Muscle of back (tissue), 13 donors: ENCODE measurements at places on chromosomes 16 and 17. TPM values are rescaled to one million over a fixed set of nuclear protein-coding genes. Genes with fewer than 3 reads are reported as not detected.

DNA sequence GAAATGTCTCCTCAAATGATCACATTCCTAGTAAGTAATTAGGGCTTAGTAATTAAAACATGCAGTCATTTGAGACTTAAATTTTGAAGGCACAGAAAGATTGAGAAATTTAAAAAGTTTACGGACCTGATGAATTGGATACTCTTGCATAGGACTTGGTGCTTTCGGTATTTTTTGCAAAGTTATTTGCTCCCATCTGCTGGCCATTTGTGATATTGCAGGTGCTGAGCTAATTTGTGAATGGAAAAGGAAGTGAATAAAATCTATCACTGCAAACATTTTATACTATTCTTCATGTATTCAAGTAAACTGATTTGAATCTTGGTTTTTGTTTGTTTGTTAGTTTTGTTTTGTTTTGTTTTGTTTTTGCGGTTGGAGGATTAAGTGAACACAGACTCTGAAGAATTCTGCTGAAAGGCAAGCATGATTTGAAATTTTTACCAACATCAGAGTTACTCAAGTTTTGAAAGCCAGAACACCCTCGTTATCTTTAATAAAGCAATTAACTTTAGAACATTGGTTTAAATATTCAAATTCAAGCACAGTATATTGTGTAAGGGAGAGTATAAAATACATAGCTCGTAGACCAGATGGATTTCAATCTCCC, 689.5 kb upstream of the RBFOX1 start:
- DNase-seq, result peak; percentile 63

DNA sequence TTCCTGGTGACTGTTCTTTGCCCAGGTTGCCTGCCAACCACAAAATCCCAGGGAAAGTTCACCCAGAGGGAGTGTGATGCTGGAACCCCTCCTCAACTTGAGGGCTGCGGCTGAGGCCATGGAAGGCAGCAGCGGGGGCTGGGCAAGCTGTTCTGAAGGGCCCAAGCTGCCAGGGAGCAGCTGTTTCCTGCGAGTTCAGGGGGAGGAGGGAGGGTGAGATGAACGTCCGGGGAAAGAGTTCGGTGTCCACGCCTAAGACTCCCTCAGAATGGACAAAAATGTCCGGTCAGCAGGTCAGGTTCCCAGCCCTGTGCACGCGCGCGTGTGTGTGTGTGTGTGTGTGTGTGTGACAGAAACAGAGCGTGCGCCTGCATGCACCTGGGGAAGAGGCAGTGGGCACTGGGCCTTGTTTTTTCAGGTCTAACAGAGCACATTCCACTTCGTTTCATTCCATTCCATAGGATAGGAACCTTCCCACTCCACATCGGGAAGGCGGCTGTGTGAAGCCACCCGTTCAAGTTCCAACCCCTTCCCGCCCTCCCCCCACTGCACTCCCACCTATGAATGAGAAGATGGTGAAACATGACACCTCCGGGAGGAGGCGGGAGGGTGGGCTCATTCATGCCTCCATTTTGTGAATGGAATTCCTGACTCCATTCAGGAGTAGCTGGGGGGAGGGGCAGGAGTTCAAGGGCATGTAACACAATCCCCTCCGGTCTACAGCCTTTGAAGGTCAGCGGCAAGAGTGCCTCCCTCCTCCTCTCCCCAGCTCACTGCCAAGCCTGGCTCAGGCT, 15.7 kb downstream of the ETV4 start:
- DNase-seq, result peak; percentile 96

GRCh38 chr16:49617016-49617629, 238.8 kb downstream of the ZNF423 start:
- no peak for DNase-seq

DNA sequence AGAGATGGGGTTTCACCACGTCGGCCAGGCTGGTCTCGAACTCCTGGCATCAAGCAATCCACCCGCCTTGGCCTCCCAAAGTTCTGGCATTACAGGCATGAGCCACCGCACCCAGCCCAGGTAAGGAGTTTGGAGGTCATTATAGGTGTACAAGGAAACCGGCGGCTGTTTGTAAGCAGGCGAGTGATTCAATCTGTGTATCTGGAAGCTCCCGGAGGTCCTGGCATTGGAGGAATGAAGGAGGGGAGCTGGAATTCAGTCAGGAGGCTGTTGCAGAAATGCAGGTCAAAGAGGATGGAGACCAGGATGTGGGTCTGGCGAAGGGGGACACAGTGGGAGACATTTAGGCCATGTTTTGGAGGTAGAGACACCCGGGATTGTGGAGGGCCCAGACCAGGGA, 18.8 kb downstream of the CDC42EP4 start:
- no peak for DNase-seq

DNA sequence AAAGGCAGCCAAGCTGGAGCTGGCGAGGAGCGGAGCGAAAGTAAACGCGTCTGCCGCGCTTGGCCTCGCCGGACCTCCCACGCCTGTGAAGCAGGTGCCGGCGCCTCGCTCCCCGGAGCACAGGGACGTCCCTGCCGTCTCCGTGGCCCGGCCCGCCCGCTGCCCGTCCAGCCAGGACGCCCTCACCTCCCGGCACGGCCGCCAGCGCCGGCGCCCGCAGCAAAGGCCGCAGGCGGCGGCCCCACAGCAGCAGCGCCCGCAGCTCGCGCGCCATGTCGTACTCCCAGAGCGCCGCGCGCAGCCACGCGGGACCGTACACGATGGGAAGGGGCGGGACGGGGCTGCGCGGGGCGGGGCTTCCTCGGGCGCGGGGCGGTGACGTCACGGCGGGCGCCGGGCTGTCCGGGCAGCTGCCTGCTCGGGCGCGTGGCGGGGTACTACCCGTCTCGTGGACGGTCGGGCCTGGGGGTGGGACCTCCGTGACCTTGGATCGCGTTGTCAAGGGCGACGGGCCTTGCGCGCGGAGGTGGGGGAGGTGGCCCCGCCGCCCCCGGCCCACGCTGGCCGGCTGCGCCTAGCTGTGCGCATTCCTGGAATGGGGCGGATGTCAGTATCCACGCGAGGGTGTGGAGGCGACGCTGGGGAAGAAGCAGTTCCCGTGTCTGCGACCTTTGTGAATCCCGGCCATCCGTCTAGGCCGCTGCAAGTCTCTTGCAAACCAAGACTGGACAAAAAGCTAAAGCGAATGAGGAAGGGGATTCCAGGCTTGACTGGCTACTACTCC, at the start of gene TRAP1:
Gene TRAP1, minus strand, starts transcription at position 290 of the 784 bp plus-strand sequence. Its CDS starts 16 bp downstream, at position 274.
- peak; percentile 76 for DNase-seq

DNA sequence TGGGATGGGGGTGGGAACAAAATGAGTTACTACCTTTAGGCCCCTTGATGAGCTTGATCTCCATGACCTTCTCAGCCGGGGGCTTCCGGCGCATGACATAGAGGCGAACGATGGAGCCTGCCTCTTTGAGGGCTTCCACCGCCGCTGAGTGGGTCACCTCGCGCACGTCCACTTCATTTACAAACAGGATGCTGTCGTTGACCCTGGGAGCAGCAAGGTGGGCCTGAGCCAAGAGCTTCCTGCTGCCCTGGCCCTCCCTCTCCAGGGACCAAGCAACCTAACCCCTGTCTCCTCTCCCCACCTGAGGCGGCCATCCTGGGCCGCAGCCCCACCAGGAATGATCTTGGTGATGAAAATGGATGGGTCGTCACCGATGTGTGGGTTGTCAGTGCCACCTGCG, 16.2 kb downstream of the DLG4 start:
- no peak for DNase-seq

DNA sequence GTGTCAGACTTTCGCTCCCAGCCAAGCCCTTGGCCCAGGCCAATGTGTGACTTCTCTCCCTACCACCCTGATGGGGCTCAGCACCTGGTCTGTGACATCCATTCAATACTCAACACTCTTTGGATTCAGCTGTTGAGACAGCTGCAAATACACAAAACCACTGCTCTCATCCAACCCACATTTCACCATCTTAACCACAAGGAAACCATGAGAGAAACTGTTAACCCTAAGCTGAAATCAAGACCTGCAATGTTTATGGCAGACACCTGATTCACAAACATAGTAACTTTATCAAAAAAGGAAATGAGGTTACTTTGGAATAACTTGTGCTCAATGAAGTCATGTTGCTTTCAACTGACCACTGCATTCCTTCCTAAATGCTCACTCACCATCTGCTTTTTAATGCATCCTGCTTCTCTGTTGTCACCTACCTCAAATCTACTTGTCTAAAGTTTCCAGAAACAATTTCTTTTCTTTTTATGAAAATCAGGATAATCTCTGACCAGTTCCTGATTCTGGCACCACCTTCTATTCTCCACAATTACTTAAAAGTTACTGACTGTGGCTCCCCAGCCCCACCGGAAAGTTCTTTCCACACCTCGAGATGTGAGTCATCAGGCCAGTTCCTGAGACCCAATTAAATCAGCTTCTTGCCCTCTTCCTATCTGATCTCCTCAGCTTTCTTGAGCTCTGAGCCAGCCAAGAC, 88.2 kb downstream of the NOG start:
- no peak for DNase-seq

DNA sequence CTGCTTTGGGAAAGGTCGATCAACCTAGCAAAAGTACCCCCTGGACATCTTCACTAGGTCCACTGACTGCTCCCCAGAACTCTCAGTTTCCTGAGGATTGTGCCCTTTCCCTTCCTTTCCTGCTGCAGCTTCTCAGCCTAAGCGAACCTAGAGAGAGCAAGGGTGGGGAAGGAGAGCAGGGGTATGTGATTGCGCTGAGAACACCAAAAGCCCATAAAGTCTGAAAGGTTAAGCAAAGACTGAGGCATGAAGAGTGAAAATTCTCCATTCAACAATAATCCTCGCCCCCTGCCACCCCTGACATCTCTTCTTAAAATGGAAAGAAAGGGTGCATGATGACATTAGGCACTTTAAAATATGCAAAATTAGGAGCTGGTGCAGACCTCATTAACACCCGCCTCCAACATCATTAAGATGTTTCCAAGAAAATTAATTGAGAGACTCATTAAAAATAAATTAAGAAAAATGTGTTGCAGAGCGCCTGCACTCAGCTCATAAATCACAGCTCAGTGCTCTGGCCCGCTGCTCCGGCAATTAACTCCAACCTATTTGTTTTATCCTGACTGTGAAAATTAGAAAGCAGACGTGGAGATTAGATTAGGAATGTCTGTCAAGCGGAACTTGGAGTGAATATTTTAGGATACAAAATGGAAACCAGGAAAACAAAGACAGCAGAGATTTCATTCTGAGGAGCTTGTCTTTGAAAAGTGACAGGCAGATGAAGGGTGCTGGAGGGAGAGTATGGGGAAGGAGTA, 49.1 kb upstream of the PMFBP1 start:
- no peak for DNase-seq

DNA sequence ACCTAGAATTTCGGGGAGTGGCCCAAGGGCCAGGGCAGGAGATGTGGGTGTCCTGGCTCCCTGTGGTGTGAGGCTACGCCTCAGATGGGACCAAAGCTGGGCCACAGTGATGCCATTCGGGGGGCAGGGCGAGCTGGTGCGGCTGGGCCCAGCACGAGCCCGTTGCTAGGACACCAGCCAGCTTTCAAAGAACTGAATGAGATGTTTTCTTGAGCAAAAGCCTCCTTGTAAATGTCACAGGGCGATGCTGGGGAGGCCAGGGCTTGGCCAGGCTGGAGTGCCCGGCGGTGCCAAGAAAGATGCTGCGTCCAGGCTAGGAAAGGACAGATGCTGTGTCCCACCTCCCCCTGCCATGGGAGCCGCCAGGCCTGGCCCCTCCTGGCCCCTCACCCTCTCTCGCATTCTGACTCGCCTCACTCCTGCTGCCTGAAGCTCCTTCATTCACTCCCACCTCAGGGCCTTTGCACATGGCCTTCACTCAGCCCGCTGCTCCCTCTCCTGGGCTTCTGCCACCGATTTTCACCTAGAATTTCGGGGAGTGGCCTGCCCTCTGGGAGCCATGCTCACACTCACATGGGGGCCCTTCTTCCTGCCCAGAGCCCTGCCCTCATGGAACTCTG, 39.1 kb downstream of the CPNE2 start:
- DNase-seq, result no peak

DNA sequence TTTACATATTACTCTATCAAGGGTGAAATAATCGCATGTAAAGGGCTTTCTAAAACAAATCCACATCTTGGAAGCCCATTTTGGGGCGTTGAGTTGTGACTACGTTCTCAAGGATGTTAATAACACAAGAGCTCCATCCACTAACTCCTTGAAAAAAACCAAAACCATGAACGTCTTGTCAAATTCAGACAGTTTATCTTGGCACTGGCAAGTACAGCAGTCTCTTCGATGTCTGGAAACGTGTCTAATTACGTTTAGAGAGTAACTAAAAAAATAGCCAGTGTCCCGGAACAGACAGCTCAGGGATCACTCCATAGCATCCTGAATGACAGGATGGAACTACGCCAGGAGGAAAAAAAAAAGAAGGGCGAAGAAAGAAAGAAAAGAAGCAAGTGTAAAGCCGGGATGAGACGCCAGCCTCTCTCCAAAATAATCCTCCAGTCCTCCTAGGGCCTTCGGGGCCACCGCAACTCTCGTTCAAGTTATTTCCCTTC, 954 bp downstream of the MYO1D start:
- no peak for DNase-seq

- DNase-seq, result peak; percentile 75
These were observed 81.0 kb downstream of the TMEM100 start for GRCh38 chr17:55641676-55642081.

DNA sequence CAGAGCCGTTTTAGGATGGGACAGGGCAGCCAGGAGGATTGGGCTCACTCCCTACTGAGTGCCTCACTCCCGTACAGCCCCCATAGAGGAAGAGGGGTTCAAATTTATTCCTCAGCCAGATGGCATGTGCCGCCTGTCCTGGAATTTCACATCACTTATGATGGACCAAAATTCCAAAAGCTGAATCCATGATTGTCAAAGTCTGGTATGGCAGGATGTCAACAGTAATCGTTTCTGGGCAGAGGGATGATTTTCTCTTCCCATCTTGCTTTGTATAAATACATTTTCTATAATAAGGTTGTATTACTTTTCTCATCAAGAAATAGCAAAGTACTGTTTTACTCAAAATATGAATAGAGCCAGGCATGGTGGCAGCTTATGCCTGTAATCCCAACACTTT, 38.7 kb upstream of the STH start:
- no peak for DNase-seq

GRCh38 chr16:24118126-24118821, 137.9 kb upstream of the CACNG3 start:
- DNase-seq, result no peak

GRCh38 chr17:74530831-74531150, 484 bp downstream of the CD300LB start:
- DNase-seq, result no peak

DNA sequence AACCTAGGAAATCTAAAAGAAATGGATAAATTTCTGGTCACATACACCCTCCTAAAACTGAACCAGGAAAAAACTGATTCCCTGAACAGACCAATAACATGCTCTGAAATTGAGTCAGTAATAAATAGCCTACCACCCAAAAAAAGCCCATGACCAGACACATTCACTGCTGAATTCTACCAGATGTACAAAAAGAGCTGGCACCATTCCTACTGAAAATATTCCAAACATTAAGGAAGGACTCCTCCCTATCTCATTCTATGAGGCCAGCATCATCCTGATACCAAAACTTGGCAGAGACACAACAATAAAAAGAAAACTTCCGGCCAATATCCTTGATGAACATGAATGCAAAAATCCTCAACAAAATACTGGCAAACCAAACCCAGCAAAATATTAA, 52.9 kb downstream of the TTC19 start:
- no peak for DNase-seq

The KCNJ12 gene
- 4.5 TPM for polyA plus RNA-seq

The EDC4 gene
- 100.0 TPM for polyA plus RNA-seq

The NT5M gene
- 7.0 TPM for polyA plus RNA-seq
